ENCODE measurements at places on chromosomes 6 and 20.

GRCh38 chr6:168286116-168286515 lies 33.5 kb downstream of the DACT2 start:
- DNase-seq, result no peak

DNA sequence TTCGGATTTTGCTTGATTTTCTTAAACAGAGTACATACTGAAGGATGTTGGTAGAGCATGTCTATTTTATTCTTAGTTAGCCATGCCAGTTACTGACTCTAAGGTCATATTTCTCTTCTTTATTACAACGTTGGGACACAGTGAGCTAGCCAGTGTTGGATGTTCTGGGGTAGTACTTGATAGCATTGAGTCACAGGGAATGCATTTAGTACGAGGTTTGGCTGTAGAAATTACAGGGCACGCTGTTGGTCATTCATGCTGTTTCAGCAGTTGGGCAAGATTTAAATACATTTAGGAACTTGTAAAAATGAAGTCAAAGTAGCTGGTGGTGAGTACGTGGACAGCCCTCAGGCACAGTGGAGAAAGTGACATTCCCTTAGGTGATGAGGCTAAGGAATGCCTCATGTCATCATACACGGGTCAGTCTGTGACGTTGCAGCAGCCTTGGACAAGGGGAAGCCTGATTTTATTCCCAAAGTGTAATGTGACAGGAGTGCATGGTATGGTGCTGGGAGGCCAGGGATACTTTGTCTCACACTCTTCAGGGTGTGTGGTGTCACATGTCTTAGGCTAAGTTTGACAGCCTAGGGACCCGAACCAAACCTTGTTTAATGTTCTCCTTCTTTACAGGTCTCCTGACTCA lies 57.7 kb upstream of the SLC22A1 start:
- DNase-seq, result no peak

- no peak for DNase-seq
These were observed 130.4 kb upstream of the CDYL start for GRCh38 chr6:4645713-4646360.

GRCh38 chr6:96659084-96659845 lies 96.3 kb downstream of the FHL5 start:
- no peak for DNase-seq

GRCh38 chr6:7467007-7467897 lies 74.2 kb upstream of the DSP start:
- DNase-seq, result no peak

GRCh38 chr20:9996944-9997343 lies 37.8 kb upstream of the ANKEF1 start:
- no peak for DNase-seq

DNA sequence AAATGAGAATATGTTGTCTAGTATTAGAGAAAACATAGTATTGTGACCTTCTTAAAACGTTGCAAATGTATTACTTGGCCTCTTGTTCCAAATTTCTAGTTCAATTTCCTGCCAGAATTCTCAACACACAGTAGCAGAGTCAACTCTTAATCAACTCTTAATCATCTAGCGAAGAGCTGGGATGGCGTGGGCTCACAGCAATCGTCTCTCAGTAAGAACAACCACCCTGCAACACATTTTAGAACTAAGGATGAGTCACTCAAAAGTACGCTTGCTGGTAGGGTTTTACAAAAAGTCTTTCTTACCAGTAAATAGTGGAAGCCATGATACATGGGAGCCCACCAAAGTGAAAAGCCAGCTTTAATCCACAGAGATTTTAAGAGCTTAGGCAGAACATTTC lies 24.6 kb downstream of the GPR6 start:
- no peak for DNase-seq

DNA sequence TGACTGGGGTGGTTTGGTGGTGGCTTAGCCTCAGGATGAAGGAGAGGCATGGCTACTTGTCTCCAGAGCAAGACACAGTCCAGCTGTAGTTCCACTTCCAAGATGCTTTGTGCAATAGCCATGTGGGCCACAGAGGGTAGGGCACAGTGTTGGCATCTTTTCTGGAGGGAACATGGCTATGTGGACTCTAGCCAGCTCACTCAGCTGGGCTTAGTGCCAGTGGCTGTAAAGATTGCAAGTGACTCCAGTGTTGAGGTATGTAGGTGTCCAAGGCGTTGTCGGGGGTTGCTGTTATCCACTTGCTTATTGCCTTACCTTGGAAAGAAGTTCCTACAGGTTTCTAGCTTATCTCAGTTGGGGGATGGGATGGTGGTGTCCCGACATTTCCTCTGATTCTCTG lies 233.4 kb downstream of the CD109 start:
- no peak for DNase-seq

DNA sequence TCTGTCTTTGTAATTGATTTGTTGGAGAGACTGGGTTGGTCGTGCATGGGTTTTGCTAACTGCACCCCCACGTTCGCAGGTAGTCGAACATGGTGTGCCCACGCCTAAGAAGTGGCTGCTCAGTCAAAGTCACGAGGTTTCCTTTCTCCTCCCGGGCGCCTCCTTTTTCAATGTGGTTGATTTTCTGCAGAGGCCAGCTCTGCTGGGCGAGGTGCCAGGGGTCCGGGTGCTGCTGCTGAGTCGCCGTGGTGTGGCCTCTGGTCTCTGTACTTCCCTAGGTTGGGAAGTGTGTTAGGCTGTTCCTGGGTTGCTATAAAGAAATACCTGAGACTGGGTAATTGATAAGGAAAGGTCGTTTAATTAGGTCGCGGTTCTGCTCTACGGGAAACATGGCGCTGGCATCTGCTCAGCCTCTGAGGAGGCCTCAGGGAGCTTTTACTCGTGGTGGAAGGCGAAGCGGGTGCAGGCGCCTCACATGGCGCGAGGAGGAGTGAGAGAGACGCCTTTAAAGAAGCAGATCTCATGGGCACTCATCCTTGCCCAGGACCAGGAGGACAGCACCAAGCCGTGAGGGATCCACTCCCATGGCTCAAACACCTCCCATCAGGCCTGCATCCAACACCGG lies 14.1 kb downstream of the OSBPL2 start:
- no peak for DNase-seq

DNA sequence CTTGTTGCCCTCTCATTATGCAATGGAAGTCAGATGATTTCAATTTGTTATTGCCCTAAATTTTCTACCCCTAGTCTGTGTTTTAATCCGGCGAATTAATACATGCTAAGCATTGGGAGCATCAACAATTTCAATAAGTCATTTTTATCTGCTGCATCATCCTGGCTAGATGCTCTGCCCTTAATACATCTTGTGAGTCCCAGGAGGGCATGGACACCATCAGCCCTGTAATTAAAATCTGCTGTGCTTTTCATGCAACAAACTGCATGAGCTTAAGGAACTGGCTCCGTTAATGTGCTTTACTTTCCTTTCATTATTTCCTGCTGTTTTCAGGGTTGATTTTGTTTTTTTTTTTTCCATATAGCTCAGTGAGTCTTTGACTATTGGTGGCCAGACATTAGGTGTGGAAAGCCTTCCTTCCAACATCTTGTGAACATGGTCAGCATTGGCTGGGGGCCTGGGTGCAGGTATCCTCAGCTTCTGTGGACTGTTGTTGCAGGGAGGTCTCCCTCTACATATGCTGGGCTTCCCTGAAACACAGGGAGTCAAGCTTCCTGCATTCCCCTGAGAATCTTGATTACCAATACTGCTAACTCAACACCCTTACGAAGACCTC lies 8.5 kb upstream of the PBOV1 start:
- DNase-seq, result no peak

DNA sequence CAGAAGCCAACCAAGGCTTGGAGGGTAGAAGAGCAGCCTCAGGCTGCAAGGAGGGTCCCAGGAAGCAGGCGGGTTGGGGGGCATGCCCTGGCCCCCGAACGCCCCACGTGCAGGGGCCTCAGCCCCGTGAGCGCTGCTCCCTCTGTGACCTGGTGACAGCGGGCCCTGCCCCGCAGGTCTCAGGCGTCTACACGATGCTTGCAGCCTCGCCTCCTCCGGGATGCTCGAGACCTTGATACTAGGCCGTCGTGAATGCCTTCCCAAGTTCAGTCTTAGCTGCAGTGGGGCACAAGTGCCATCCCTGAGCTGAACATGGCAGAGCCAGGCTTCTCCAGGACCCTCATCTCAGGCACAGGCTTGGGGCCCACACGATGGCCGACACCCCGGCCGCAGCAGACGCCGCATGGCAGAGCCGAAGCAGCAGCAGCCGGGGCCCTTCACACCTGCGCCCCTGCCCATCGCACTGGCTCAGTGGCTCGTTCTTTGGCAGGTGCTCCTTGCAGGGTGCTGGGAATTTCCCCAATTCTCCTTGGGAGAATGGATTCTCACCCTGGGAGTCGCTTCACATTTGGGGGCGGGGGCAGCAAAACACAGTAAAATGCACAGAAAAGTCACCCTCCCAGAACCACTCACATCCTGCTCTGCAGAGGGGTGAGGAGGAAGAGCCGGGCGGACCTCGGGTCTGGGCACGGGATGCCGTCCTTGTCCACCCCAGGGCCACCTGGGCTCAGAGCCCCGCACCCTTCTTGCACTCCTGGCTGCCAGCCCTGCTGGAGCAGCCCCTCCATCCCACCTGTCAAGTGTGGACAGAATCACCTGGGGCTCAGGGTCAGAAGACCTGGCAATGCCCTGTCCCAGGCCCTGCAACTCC lies 161.8 kb downstream of the DLL1 start:
- DNase-seq, result no peak

DNA sequence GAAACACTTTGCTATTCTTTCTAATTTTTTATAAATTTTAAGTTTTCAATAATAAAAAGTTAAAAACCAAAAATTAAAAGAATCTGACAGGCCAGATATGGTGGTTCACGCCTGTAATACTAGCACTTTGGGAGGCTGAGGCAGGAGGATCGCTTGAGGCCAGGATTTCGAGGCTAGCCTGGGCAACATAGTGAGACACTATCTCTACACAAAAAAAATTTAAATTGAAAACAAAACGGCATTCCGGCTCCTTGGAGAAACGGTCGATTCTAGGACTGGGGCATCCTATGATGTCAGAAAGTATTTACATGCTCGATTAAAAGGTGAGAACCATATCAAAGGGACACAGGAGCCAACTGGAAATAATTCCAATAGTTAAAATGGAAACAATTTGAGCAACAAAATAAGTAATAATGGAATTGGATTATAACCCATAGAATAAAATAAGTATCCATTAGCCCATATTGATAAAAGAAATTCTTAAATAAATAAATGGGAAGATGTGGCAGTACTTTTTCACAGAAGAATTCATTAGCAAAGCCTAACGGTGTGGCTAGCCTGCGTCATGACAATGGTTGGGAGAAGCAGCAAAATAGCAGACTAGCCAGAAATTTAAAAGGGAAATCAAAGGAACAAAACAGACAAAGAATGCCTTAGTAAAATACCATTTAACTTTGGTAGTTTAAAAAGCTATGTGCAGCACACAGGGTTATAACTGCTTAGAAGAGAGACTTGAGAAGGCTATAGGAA lies 21.3 kb downstream of the HLA-E start:
- DNase-seq, result no peak

DNA sequence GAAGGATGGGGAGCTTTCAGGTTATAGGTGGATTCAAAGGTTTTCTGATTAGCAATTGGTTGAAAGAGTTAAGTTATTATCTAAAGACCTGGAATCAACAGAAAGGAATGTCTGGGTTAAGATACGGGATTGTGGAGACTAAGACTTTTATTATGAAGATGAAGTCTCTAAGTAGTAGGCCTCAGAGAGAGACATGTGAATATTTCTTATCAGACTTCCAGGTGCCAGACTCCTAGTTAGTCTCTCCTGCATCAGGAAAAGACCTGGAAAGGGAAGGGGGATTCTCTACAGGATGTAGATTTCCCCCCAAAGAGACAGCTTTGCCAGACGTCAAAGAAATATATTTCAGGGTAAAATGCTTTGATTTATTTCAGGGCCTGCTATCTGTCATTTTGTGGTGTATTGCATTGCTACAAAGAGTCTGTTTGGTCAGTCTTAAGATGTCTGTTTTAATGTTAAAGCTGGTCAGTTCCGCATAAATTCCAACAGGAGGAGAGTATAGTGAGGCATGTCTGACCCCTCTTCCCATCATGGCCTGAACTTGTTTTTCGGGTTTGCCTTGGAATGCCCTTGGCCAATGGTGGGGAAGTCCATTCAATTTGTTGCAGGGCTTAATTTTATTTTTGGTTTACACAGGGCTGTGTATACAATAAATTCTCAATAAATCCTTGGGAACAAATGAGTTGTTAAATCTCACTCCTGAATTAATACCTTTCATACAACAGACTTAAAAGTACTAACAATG lies 103.4 kb upstream of the RALGAPA2 start:
- DNase-seq, result no peak

GRCh38 chr20:53216856-53217576 lies 244.9 kb downstream of the TSHZ2 start:
- DNase-seq, result peak; percentile 68

DNA sequence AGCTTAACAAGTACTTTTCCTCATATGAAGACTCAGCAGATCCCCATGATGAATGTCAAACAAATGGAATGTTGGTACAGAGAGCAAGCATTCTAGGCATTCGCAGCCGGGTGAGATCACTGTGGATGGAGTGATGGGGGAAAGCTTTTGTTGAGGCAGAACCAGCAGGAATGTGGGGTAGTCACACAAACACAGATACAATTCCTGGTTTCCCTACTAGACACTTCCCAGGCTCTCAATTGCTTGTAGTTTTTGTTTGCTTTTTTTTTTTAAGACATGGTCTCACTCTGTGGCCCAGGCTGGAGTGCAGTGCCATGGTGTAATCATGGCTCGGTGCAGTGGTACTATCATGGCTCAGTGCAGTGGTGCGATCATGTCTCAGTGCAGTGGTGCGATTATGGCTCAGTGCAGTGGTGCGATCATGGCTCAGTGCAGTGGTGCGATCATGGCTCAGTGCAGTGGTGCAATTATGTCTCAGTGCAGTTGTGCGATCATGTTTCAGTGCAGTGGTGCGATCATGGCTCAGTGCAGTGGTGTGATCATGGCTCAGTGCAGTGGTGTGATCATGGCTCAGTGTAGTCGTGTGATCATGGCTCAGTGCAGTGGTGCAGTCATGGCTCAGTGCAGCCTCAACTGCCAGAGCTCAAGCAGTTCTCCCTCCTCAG lies 15.4 kb upstream of the IER3 start:
- no peak for DNase-seq

DNA sequence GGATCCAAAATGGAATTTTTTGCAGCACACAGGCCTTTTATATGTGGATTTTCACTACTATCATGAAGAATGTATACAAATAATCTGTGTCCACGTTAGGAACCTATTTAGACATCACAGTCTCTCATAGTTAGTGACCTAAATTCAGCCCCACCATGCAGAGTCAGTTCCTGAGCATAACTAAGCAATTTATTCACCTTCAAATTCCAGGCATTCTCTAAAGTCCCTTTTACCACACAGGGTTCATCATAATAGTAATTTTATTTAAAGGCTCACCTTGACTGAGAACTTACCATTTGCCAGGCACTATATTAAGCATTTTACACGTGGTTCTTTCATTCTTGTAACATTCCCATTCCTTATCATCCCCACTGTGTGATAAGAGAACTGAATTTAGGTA lies 353.8 kb downstream of the ARHGAP18 start:
- no peak for DNase-seq
